Hepatocyte (in vitro differentiated cells): ENCODE measurements at places on chromosomes 4 and X.

GRCh38 chr4:155025762-155026457 is 182.5 kb upstream of the NPY2R start:
- peak; percentile 76 for DNase-seq

DNA sequence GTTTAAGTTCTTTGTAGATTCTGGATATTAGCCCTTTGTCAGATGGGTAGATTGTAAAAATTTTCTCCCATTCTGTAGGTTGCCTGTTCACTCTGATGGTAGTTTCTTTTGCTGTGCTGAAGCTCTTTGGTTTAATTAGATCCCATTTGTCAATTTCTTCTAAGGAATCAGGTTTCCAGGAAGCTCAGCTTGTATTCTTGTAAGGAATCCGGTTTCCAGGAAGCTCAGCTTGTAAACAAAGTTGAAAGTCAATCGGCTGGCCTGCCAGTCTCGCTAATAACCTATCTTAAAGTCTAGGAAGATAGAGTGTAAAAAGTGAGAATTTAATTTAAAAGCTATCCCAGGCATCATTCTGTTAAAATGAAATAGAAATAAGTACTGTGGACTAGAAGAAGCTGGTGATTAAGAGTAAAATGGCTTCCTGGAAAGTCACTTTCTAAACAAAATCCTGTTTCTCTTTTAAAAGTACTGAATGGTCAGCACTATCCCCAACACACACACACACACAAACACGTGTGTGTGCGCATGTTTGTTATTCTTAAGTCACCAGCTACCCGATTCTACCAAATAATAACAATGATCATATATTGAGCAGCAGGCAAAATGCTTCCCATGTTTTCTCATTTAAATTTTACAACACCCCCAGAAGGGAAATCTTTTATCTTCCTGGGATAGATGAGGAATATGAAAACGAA is 171.7 kb downstream of the PAPSS1 start:
- peak; percentile 16 for DNase-seq

DNA sequence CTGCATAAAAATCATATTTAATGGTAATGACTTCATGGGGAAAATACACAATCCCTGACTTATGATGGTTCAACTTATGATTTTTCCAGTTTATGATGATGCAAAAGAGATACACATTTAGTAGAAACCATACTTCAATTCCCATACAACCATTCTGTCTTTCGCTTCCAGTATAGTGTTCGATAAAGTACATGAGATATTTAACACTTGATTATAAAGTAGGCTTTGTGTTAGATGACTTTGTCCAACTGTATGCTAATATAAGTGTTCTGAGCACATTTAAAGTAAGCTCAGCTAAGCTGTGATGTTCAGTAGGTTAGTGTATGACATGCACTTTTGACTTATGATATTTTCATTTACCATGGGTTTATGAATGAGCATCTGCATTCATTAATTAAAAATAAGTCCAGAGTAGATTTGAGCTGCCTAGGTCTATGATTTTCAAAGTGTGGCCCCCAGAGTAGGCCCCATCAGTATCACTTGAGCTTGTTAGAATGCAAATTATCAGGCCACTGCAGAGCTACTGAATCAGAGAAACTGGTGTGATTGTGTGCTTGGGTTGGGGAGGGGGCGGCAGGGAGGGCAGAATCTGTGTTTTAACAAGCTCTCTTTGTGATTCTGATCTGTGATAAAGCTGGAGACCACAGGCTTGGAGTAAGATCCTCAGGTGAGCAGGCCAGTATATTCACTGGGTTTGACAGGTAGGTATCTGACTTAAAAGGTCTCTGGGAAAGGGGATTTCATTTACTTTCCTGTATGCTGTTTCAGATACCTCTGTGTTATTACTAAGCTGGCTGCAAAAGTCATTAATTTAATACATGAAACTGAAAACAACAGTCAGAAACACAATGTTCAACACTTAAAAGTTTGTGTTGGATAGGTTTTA is 8.4 kb downstream of the ATP10D start:
- no peak for DNase-seq

GRCh38 chrX:12241026-12241425 is 102.8 kb downstream of the FRMPD4 start:
- no peak for DNase-seq

- peak; percentile 35 for DNase-seq
Observed at GRCh38 chr4:185774131-185774653, 37.8 kb downstream of the SORBS2 start.

GRCh38 chr4:62544428-62544827 is 1344.3 kb downstream of the ADGRL3 start:
- DNase-seq: no peak

- peak; percentile 26 for DNase-seq
Observed at GRCh38 chr4:104486716-104487504, 7.8 kb downstream of the CXXC4 start.
